ENCODE measurements at places on chromosomes 1 and 21. TPM values are rescaled to one million over a fixed set of nuclear protein-coding genes. Genes with fewer than 3 reads are reported as not detected.
A peak's percentile ranks its signal among the peaks of the same experiment; 100 is the strongest.

GRCh38 chr1:77583483-77583882 lies 99.0 kb downstream of the ZZZ3 start:
- H3K4me1 ChIP-seq, result peaks cover 5% of the 10 kb centered on the region
- no peak overlapping the region for H3K27ac ChIP-seq
- H3K27me3 ChIP-seq, result no peaks in the 10 kb centered on the region
- H3K36me3 ChIP-seq, result peaks cover 18% of the 10 kb centered on the region
- no peak for DNase-seq

DNA sequence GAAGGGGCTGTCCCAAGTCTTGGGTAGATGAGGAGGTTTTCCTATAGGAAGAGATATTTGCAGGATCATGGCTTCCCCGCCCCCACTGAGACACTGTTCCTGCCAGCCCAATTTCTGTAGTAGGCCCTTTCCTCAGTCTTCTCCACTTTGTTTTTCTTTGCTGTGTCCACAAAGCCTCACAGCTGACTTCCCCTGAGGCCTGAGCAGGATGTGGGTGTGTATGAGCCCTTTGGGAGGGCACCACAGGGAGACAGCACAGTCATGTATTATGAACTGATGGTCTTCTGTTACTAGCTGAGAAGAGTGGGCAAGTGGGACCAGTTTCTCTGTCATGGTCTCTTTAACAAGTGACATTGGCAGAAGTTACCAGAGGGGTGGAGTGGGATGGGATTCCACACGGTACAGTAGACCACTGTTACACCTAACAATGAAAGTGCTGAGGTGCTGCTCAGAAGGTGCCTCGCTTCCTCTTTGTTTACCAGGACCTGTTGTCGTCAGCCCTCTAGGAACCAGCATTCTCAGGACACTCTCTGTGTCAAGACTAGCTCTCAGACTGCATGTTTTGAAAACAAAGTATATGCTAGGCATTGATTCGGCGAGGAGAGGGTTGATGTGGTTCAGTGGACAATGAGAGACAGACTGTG lies 253.8 kb upstream of the HOOK1 start:
- H3K36me3 ChIP-seq, result peaks cover 10% of the 10 kb centered on the region
- DNase-seq, result no peak
- H3K4me3 ChIP-seq, result no peak overlapping the region
- H3K27me3 ChIP-seq, result no peaks in the 10 kb centered on the region
- H3K27ac ChIP-seq, result no peak overlapping the region

GRCh38 chr1:26411624-26412074 lies 1.0 kb downstream of the LIN28A start:
- H3K4me3 ChIP-seq, result no peak overlapping the region
- no peak overlapping the region for H3K27ac ChIP-seq
- no peaks in the 10 kb centered on the region for H3K36me3 ChIP-seq
- peaks cover 11% of the 10 kb centered on the region for H3K4me1 ChIP-seq
- peaks cover 62% of the 10 kb centered on the region for H3K27me3 ChIP-seq
- no peak for DNase-seq

- peaks cover 76% of the 10 kb centered on the region for H3K4me1 ChIP-seq
- no peak for DNase-seq
- peaks cover 10% of the 10 kb centered on the region for H3K36me3 ChIP-seq
- H3K4me3 ChIP-seq, result no peak overlapping the region
Measured at GRCh38 chr1:186183219-186183618, 191.8 kb downstream of the TPR start.

DNA sequence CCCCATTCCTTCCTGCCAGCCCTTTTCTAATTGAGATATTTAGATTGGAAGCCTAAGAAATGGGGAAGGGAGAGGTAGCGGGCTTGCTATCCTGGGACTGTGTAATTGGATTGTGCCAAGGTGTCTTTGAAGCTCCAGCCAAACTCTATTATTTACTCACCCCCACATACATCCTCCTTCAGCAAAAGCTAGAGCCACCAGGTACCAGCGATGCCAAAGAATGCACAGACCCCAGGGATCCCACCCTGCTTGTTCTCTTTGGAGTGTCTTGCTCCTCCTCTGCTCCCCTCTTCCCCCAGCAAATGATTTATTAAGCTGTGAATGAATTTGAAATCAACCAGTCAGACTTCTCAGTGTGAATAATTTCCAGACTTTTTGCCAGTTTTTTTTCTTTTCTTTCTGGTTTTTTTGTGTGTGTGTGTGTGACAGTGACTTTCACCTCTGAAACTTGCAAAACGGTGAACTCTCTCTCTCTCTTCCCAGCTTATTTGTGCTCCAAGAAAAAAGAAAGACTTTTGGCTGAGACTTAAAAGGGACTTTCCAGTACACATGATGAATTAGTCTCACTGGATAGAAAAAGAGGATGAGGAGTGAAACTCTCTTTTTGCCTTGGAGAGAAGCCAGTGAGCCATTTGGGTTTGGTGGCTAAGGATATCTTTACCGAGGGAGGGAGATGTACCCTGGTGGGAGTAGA lies 1.8 kb downstream of the VASH2 start:
- H3K4me3 ChIP-seq, result peak overlapping the region; percentile 36
- no peak overlapping the region for H3K27ac ChIP-seq
- no peak for DNase-seq

DNA sequence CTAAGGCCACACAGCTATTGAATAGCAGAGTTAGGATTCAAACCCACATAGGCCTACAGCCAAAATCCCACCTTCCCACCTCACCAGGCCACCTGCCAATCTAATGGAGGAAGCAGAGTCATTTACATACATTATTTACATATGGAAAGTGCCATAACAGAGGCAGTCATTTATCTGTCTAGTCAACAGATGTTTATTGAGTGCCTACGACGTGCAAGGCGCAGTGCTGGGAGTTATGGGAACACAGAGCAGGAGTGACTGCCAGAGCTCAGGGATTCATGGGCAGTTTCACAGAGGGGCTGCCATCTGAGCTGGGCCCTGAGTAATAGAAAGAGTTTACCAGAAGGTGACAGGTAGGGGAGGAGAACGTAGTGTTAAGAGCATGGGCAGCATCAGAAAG lies 10.3 kb upstream of the PADI6 start:
- no peaks in the 10 kb centered on the region for H3K36me3 ChIP-seq
- H3K4me1 ChIP-seq, result no peaks in the 10 kb centered on the region
- no peak for DNase-seq
- no peak overlapping the region for H3K27ac ChIP-seq
- peaks cover 11% of the 10 kb centered on the region for H3K27me3 ChIP-seq

GRCh38 chr21:44510508-44511218 lies 29.3 kb downstream of the KRTAP10-1 start:
- H3K36me3 ChIP-seq, result no peaks in the 10 kb centered on the region
- H3K27me3 ChIP-seq, result peaks cover 7% of the 10 kb centered on the region
- peak; percentile 75 for DNase-seq
- H3K27ac ChIP-seq, result no peak overlapping the region
- H3K4me1 ChIP-seq, result peaks cover 5% of the 10 kb centered on the region

DNA sequence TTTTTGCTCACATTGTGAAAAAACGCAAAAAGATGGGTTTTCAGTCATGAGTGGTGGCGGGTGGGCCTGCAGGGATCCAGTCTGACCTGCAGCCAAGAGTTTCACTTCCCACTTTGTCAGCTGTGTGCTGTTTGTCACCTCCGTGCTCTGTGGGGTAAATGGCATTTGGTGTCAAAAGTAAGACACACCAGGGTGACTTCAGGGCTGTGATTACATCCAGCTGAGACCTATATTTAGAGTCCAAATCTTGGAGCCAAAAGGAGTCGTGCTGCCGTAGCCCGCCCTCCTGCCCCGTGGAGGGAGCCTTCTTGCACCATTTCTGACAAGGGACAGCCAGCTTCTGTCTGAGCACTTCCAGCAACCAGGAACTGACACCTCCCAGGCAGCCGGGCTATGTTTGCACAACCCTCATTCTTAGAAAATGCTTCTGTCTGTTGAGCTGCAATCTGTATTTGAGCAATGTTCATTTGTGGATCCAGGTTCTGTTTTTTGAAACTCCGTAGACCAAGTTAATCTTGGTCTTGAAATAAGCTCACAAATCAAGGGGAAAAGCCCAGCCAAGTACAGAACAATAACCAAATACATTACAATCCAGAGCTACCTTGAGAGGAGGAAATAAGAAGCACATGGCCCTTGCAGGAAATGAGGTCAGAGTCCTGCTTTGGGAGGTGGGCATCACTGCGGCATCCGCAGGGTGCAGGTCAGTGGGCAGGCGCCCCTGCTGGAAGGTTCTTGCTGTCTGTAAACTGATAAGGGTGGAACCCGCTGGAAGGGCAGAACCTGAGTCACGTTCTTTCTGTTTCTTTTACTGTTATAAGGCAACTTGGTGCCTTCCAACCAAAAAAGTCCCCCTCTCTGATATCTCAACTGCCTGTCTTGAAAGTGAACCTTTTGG lies 14.4 kb downstream of the ABCG1 start:
- peaks cover 32% of the 10 kb centered on the region for H3K4me1 ChIP-seq
- H3K36me3 ChIP-seq, result no peaks in the 10 kb centered on the region
- peaks cover 5% of the 10 kb centered on the region for H3K27me3 ChIP-seq

- H3K27me3 ChIP-seq, result no peaks in the 10 kb centered on the region
- no peaks in the 10 kb centered on the region for H3K4me1 ChIP-seq
- H3K4me3 ChIP-seq, result no peak overlapping the region
- H3K27ac ChIP-seq, result no peak overlapping the region
- H3K36me3 ChIP-seq, result no peaks in the 10 kb centered on the region
- DNase-seq, result no peak
Measured at GRCh38 chr1:178660461-178660860, 64.6 kb upstream of the RALGPS2 start.

DNA sequence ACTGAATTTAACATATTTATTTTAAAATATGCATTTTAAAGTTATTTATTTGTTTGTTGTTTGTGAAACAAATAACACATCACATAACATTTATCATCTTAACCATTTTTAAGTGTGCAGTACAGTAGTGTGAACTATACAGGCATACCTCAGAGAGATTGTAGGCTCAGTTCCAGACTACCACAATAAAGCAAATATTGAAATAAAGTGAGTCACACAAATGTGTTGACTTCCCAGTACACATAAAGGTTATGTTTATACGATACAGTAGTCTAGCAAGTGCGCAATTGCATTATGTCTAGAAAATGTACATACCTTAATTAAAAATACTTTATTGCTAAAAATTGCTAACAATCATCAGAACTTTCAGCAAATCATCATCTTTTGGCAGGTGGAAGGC lies 739.4 kb upstream of the ADGRL4 start:
- no peak overlapping the region for H3K4me3 ChIP-seq
- no peak overlapping the region for H3K27ac ChIP-seq
- no peaks in the 10 kb centered on the region for H3K36me3 ChIP-seq
- H3K27me3 ChIP-seq, result no peaks in the 10 kb centered on the region
- no peaks in the 10 kb centered on the region for H3K4me1 ChIP-seq

DNA sequence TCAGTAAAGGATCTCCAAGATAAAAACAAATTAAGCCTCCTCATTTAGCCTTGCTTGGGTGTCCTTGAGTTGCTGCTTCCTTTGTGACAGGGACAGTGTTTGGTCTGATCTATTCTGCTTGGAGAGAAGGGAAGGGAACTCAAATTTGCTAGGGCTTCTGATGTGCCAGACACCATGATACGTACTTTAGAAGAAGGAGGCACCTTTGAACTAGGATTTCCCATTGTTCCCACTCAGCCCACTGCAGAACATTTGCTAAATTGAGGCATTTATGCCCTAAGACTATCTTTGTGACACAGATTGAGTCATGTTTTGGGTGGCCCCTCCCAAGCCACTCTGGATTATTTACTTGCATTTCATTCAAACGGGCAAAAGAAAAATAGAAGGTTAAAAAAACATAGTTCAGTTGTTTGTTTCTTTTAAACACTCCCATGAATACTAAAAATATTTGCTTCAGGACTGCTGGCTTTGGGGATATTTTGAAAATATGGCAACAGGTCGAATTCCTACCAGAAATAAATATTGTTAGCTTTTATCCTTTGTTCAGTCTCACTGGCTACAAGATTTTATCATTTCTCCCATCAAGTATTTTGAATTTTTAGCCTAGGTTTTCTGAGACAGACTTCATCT lies 81.9 kb upstream of the WLS start:
- no peak overlapping the region for H3K27ac ChIP-seq
- no peaks in the 10 kb centered on the region for H3K36me3 ChIP-seq
- H3K4me3 ChIP-seq, result no peak overlapping the region
- H3K4me1 ChIP-seq, result peaks cover 15% of the 10 kb centered on the region
- DNase-seq, result no peak
- H3K27me3 ChIP-seq, result no peaks in the 10 kb centered on the region

GRCh38 chr1:215084621-215085020 lies 2.1 kb downstream of the KCNK2 start:
- peaks cover 3% of the 10 kb centered on the region for H3K36me3 ChIP-seq
- no peak overlapping the region for H3K4me3 ChIP-seq
- peaks cover 15% of the 10 kb centered on the region for H3K4me1 ChIP-seq
- no peak for DNase-seq
- peaks cover 74% of the 10 kb centered on the region for H3K27me3 ChIP-seq
- no peak overlapping the region for H3K27ac ChIP-seq

- H3K4me1 ChIP-seq, result peaks cover 13% of the 10 kb centered on the region
- peaks cover 2% of the 10 kb centered on the region for H3K36me3 ChIP-seq
- no peaks in the 10 kb centered on the region for H3K27me3 ChIP-seq
- no peak overlapping the region for H3K27ac ChIP-seq
Measured at GRCh38 chr1:29639741-29640427, 403.6 kb downstream of the PTPRU start.

CRYBG2 gene
- not detected for total RNA-seq

PSRC1 gene
- 6.6 TPM for total RNA-seq

SPAG17 gene
- total RNA-seq, result not detected

SV2A gene
- 15.3 TPM for total RNA-seq

Measured in chondrocyte (in vitro differentiated cells).